NCI-H2081 treated with DMSO at 0.1 percent for 48 hours (cell line): ENCODE measurements at places on chromosomes 6 and 20.

GRCh38 chr6:98827295-98828159 is 6.8 kb upstream of the POU3F2 start:
- DNase-seq = no peak

DNA sequence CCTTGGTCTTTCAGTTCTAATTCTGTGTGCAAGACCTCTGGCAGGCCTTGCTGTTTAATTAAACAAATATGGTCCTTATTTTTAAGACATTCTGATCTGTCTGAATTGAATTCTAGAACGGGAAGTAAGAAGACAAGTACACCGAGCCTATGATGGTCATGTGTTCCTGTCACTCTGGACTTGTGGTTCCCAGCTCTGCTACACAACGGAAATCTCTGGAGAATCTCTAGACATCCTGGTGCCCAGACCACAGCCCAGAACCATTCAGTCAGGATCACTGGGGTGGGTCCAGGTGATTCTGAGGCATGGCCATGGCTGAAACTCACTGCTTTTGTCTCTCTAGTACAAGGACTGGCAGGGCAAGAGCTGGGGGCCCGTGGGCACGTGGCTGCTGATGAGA is 15.9 kb upstream of the KCNK16 start:
- no peak for DNase-seq

DNA sequence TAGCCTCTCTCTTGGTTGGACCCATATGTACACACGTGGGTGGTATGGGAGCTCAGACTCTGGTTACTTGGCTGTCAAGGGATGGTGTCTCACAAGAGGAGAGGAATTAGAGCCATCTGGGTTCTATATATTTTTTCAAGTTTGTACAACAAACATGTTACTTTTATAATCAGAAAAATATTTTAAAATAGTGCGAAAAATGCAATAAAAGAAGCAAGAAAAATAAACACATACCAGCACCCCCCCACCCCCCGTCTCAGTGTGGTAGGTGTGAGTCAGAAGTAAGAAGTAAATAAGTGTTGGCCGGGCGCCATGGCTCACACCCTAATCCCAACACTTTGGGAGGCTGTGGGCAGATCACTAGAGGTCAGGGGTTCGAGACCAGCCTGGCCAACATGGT is 2.1 kb upstream of the TIAM2 start:
- DNase-seq = no peak

GRCh38 chr6:163946437-163946836 is 531.9 kb downstream of the QKI start:
- DNase-seq = no peak

DNA sequence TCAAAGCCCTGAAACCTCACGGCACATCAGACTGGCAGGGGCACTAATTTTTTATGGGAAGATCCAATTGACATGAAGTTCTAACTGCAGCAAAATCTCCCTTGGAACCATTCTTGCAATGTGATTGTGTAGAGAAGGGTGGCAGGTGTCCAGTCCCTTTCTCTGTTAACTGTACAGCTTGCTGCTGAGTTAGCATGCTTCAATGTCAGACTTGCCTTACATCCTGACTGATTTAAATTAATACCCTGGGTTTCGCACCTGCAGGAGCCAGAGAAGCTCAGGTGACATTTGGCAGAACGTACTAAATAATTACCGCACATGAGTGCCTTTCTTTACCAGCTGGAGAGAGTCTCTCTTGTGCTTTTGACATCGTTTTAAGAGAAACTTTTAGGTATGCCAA is 123.0 kb downstream of the DOK5 start:
- DNase-seq = no peak

GRCh38 chr6:157946865-157947532 is 34.7 kb upstream of the SYNJ2 start:
- DNase-seq = no peak

GRCh38 chr6:1581120-1581991 is 28.4 kb upstream of the FOXC1 start:
- DNase-seq = no peak

GRCh38 chr6:107768044-107768443 is 56.1 kb downstream of the SCML4 start:
- DNase-seq = no peak

DNA sequence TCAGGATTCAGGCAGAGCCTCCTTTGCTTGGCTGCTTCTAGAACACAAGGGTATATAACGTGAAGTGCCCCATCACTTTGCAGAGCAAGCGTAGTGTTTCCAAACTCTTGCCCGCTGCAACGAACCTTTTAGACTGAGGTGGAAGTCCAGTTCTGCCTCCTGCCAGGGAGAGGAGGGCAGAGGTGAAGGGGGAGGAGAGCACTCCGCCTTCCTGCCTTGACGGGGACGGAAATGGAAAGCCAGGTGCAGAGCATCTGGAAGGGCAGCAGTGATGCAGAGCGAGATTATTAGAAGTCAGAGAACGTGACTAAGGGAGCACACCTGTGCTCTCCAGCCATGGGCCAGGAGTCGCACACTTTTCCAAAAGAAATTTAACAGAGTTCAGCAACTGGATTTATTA is 63.4 kb downstream of the RREB1 start:
- no peak for DNase-seq

GRCh38 chr6:76789580-76789979 is 673.7 kb downstream of the HTR1B start:
- no peak for DNase-seq

DNA sequence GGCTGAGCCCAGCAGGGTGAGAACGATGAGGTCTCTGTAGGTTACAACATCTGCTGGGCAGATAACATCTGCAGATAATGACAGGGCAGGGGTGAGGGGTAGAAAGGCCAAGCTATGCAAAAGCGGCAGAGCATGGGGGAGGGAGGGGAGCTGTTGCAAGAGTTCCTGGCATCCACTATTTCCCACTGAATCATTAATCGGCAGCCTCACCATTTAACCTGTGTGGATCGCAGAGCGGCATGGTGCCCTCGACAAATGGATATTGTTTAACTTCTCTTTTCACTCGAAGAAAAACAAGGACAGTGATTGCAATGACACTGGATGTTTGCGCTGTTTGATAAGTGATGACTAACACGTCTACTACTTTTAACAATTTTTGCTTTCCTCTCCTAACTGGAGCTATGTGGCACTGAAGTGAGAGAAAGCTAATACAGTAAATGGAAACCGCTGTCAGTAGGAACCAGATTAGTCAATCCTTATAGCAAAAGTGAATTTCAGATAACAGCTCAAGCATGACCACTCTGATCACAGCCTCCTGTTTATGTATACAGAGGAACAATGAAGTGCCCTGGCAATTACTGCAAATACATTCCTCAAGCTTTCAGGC is 381.5 kb downstream of the TFAP2A start:
- DNase-seq = no peak

DNA sequence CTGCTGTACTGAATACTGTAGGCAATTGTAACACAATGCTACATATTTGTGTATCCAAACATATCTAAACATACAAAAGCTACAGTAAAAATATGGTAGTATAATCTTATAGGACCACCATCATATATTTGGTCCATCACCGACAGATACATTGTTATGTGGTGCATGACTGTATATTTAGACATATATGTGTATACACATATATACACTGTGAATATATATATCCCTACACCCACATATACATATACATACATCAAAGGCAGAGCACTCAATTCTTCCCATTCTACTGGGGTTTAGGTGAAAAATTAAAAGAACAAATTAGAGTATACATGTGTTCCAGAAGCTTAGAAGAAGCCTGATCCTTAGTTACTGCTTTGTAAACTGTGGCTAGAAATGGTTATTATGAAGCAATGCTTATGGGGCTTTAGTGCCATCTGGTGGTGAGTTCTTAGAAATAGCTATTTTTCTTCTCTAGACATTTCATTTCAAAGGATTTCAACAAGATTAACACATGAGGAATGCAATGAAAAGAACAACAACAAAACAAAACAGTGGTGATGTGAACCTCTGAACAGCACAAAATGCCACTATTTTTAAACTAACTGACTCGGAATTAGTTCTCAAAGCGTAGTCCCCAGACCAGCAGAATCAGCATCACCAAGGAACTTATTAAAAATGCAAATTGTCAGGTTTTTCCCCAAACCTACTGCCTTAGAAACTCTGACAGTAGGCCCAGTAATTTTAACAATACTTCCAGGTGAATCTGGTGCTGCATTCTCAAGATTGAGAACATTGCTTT is 38.0 kb downstream of the PKHD1 start:
- peak; percentile 6 for DNase-seq

DNA sequence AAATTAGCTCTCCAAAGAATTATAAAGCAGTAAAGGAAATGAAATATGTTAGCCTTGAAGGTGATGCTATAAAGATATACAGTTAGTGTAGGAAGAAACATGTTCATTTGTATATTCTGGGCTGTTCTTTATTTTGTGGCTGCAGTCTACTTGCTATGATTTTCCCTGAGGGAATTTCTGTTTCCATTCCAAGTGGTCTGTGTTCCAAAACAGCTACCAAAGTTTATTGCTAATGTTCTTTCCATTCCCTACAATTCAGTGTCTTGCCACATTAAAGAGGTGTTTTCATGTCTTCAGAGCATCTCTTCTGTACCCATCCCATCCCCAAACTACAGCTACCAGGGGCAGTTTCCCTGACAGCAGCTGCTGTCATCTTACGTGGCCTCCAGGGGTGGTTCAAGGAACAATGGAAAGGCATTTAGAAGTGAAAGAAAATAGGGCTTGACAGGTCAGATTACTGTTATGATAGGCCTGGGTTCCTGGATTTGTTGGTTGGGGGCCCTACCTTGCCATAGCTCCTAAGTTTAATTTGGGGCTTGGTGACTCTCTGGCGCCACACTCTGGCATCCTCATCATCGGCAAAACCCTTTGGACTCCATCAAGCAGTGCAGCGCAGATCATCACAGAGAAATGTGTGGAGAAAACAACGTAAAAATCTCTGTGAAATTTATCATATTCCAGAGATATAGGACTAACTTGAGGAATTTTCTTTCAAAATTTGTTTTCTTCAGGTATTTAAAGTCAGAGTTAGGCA is 33.8 kb upstream of the AIG1 start:
- DNase-seq = no peak

DNA sequence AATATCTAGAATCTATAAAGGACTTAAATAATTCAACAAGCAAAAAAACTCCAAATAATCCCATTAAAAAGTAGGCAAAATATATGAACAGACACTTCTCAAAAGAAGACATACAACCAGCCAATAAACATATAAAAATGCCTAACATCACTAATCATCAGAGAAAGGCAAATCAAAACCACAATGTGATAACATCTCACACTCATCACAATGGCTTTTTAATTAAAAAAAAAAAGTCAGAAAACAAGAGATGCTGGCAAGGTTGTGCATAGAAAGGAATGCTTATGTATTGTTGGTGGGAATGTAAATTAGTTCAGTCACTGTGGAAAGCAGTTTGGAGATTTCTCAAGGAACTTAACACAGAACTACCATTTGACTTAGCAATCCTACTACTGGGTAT is 979.6 kb upstream of the MAP3K7 start:
- DNase-seq = no peak

DNA sequence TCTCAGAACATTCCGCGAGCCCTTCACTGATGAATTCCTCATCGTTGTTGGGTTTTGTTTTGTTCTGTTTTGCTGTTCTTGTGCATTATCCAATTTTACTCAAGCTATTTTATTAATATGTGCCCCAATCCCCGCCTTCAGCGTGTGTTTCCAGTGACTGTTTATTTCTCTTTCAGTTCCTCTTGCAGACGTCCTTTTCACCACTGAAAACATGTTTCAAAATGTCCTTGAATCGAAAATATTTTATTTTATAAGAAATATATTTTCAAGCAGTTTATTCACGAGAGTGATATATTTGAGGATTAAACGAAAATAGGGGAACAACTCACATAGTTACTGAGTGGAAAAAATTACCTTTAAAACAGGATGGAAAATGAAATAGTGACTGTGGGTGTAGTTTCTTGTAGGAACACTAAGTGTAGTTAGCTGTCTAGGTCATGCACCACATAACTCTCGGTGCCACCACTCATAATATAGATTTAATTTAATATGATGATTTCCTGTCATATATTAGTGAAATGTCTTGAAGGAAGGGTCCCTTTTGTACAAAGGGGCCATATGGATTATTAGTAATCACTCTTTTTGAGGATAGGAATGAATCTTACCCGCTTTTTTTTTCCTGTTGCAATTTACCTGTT is 45.3 kb upstream of the HDDC2 start:
- no peak for DNase-seq

- DNase-seq = no peak
Observed at GRCh38 chr6:121764493-121764892, 329.0 kb downstream of the GJA1 start.

- no peak for DNase-seq
Observed at GRCh38 chr20:56439771-56440291, 27.8 kb downstream of the CASS4 start.

DNA sequence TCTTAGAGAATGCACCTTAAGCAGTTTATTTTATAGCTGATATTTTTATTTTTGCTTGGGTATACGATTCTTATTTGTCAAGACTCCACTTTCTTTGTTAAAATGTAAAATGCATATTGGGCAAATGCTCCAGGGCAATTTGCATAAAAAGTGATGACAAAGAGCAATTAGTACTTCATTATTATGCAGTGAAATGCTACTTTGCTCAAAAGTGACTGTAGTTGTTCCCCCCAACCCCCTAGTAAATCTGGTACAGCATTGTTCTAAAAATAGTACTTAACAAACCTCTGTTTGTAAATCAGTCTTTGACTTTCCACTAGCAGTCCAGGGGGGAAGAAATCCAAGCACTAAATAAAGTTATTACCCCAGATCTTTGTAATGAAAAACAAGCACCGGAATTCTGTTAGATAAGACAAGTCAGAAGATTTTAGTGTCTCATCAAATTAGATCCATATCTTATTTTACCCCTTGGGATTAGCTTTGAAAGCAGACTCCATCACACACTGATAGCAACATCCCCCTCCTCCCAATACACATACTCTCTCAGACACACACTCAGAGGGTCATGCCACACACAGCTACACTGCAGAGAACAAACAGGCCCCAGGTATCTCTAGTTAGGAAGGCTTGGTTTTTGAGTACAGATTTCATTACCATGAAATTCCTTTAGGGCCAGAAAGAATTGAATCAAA is 32.9 kb upstream of the BACH2 start:
- DNase-seq = no peak

GRCh38 chr6:119077643-119078375 is 655 bp downstream of the FAM184A start:
- DNase-seq = no peak

DNA sequence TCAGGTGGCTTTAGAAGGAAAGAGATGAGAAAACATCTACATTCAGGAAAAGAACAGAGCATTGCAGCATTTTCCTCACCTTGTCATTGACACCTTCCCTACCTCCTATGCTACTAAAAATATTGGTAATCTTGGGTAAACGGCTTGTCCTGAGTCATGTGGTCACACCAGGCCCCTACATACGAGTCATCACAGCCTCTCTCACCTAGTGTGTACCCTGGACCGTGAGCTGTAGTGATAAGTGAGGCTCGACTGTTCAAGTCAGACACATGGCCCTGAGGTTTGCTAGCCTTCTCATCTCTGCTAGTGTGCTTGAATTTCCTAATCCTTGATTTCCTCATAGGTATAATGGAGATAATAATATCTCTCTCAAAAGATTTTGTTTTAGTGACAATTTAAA is 29.6 kb upstream of the TMEM244 start:
- no peak for DNase-seq

GRCh38 chr20:4592316-4593148 is 129.2 kb upstream of the PRND start:
- DNase-seq = no peak

- no peak for DNase-seq
Observed at GRCh38 chr20:4102381-4102780, 87.0 kb upstream of the RNF24 start.

- no peak for DNase-seq
Observed at GRCh38 chr6:154606457-154606856, 96.0 kb upstream of the CNKSR3 start.

GRCh38 chr20:46546936-46547335 is 3.5 kb downstream of the OCSTAMP start:
- DNase-seq = no peak
